ENCODE measurements at places on chromosomes 6 and 20.

- no peak for DNase-seq
Observed at GRCh38 chr20:22775671-22776139, 191.3 kb upstream of the FOXA2 start.

GRCh38 chr6:43014434-43014909 lies 423 bp downstream of the KLHDC3 start:
- DNase-seq, result no peak

DNA sequence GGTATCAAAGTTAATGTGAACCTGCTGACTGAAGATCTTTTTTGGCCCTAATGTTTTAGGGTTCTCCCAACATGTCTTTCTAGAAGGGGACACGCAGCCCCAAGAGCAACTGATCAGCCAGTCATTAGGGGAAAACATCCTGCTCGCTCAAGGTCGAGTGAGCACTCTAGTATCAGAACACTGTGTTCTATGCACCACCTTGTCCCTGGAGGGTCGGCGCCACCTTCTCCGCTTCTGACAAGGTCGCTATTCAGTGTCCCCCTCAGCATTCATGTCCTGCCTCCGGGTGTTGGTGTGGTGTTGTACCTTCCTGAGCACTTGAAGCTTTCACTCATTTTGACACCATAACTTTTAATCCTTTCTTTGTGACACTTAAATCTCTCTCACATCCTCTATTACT lies 331.2 kb upstream of the KCNQ5 start:
- DNase-seq, result no peak

GRCh38 chr6:32627831-32628230 lies 9.4 kb upstream of the HLA-DQA1 start:
- peak; percentile 49 for DNase-seq

DNA sequence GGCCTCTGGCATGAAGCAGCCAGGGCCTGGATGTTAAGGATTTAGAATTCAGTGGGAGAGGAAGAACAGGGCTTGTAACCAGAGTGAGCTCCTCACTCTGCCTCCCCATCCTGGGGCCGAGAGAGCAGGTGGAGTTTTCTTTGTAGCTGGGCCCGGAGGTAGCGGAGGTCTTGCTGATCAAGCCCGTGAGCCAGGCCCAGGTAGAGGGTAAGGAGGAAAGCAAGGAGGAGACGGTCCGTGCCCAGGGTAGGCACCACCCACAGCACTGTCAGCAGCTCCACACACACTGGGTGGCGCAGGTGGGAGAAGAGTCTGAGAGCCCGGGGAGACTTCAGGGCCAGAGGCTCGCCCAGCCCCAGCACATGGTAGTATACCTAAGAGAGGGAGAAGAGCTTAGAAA lies 2.1 kb upstream of the PPP1R18 start:
- peak; percentile 57 for DNase-seq

GRCh38 chr6:27604986-27605385 lies 132.1 kb upstream of the ZNF184 start:
- no peak for DNase-seq

- no peak for DNase-seq
Observed at GRCh38 chr20:63205896-63206295, 10.0 kb downstream of the YTHDF1 start.

DNA sequence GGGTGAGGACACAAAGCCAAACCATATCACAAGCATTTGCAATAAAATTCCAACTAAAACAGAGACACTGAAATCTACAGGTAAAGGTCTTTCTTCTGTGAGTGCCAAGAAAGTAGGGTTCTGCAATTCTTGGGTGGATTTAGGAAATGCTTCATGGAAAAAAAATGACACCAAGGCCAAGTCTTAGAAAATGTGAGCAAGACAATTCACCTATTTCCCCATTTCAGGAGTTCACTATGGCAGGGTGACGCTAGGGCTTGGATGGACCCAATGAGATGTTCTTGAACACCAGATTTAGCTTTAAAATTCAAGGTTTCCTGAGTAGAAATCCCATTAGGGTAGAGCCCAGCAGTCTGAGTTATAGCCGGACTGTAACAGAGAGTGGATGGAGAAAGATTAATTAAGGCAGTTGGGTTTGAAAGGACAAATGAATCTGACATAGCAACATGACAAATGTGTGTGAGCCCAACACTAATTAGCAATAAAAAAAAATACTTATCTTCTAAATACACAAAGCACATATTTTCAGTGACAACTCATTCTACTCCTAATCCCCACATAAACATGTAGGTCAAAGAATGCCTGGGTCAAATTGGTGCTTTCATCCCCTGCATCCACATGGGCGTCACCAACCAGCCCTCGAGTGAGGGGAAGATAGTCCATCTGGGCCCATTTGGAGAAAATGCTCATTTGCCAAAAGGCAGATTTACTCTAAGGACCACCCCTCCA lies 180.4 kb upstream of the JARID2 start:
- no peak for DNase-seq

DNA sequence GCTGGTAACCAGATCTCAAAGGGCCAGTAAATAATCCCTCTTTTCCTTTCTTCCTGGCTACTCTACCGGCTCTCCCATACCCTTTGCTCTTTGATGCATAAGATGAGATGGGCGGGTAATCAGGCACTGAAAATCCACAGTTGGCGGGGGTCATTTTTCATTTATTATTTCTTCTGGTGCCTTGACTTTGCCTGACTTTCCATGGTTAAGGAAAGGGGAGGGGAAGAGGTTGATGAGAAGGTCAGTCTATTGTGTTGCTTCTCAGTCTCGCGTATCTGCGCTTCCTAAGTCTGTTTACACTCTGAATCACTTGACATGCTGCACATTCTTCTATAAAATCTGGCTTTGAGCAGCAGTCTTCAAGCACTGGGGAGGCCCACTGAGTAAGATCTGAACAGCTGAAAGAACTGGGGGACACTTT lies 121.1 kb upstream of the HDGFL1 start:
- DNase-seq, result no peak

- DNase-seq, result no peak
Observed at GRCh38 chr6:109793792-109794191, 102.7 kb downstream of the FIG4 start.

GRCh38 chr20:21505161-21505809 lies 8.6 kb downstream of the NKX2-2 start:
- DNase-seq, result peak; percentile 52

- no peak for DNase-seq
Observed at GRCh38 chr6:74757813-74758212, 448.0 kb downstream of the COL12A1 start.

DNA sequence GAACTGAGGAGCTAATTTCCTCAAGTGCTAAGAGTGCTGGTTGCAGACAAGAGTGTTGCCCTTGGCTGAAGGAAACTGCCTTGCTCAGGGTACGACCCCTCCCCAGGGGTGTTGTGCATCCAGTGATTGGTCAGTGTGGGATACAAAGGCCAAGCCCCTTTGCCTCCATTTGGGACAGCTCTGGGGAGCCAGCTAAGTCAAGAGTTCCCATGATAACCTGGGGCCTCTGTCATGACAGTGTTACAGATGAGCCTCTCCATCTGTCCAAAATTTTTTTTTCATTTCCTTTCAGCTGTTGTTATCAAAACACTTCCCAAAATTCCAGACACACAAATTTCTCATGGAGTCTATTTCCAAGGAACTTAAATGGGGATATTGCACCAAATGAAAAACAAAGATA lies 93.3 kb downstream of the HS3ST5 start:
- DNase-seq, result no peak

DNA sequence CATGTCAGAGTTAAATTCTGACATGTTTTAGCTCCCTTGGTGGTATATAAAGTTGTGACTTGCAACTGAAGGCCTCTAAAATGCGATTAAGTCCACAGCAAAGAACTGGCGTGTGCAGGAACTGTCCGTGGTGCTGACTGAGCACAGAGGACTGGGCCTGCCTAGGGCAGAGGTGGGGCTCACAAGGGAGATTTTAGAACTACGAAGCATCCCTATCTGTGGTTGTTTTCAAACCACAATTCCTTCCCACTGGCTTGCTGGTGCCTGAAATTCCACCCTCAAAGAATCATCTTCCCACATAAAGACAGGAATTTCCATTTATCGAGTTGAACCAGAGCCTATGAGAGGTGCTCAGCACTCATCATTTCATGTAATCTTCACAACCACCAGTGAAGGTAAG lies 30.1 kb downstream of the RIMS4 start:
- no peak for DNase-seq

DNA sequence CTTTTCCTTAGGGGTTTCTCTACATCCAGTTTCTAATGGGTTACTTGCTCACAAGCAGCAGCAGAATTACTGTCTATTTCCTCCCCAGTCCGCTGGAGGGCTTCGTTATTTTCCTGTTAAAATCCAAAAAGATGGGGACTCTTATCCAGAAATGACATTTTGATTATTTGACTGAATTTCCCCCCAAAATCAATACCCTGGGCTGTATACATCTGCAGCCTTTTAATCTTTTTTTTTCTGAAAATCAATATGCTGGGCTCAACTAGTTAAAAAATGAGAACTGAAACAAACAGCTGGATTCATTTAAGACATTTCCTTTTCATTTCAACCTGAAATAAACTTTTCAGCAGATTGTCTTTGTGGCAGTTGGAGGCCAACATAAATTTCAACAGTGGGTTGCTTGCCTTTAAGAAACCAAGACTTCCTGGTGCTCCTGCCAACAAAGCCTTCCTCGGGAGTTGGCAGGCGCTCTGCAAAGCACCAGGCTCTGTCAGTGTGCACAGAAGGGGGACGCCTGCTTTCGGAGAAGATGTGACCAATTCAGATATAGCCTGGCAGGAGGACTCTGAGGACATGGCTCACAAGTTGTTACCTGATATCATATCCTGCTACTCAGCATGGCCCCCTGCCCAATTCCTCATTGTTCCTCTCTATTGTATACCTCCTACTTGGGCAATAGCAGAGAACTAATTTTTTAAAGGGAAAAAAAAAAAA lies 204.7 kb upstream of the ARG1 start:
- DNase-seq, result peak; percentile 28

- no peak for DNase-seq
Observed at GRCh38 chr6:55141611-55142010, 32.7 kb upstream of the HCRTR2 start.

- no peak for DNase-seq
Observed at GRCh38 chr6:79713701-79714322, 82.7 kb downstream of the SH3BGRL2 start.

GRCh38 chr6:8066108-8066507 lies 1.9 kb upstream of the BLOC1S5 start:
- no peak for DNase-seq

DNA sequence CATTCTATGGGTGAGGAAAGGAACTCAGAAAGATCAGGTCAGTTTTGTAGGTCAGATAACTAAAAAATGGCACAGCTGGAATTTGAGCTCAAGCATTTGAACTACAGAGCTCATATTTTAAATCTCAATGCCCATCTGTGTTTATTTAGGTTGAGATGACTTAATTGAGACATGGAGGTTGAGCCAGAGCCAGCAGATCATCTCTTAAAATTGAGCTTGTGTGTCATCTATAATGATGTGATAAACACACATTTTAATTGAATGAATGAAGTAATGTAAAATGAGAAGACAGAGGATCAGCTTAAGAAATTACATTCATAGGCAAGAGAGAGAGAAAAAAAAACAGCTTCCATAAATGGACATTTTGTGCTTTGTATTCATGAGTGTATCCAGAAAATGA lies 3.7 kb downstream of the MANEA start:
- no peak for DNase-seq

GRCh38 chr20:13984211-13984610 lies 6.2 kb downstream of the SEL1L2 start:
- no peak for DNase-seq

DNA sequence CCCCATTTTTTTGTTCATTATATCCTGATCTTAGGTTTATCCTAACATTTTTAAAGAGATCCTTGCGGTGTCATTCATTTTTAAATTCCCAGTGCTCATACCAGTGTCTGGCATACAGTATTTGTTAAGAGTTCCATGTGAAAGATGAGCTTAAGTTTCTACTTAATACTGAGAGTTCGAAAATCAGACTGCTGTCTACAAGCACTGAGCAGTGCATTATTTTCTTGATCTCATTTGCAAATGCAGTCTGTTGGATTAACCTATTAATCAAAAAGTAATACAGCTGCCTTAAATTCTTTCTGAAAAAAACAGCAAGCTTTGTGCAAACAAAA lies 663 bp downstream of the COQ3 start:
- DNase-seq, result no peak

DNA sequence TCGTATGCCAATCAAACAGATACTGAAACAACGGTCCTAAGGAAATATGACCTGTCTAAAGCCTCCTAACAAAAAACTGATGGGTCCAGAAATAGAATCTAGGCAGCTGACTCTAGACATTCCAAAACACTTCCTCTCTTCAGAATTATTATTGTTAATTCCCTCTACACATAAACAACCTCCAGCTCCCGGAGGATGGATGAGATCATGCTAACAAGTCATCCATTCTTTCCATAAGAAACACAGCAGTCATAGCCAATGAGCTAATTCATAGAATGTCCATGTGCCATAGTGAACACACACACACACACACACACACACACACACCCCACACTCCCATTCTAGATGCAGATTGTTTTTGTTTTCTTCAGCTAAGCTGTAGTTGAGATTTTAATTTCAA lies 44.3 kb downstream of the HDGFL1 start:
- no peak for DNase-seq

DNA sequence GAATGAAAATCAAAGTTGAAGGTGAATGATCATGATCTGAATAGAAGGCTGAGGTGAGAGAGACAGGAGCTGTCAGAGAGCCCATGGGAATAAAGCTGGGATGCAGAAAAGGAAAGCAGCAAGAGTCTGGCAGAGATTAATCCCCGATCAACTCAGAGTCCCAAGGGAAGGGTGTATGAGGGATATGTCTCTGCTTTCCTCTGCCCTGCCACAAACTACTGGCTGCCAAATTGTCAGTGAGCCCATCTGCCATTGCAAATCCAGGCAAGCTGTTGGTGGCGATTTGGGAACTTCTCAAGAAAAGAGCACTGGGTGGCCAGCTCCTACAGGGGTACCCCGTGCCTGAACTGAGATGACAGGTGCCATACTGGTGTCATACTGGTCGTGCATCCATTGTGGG lies 705.5 kb upstream of the MAN1A1 start:
- no peak for DNase-seq

DNA sequence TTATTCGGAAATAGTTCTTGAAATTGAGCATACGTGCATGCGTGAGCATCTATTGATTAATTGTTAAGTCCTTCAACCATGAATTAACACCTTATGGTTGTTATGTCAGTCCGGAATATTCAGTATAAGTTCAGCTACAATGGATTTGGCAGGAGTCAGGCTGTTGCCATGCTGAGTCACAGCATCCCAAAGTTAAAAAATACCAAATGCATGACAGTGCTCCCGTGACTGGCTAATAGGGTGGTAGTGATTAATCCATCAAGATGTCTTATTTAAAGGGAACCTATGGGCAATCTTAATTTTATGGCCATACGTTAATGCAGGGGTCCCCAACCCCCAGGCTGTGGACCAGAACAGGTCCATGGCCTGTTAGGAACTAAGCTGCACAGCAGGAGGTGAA lies 10.5 kb downstream of the RAE1 start:
- no peak for DNase-seq

DNA sequence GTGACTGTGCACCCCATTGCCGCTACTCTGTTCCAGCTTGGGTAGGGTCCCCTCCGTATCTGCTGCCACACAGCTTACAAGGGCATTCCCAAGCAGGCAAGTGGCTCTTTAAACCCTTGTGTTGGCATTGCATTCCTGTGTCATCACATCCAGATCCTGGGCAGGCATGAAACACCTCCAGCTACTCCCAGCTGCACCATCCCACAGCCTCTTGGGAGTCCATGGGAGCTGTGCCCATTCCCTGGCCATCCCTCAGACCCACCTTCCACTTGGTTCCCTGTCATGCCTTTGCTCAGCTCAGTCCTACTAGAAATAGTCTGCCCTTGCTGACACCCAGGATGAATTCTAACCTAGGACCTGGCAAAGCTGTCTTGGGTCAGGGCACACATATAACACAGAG lies 87.7 kb downstream of the PSMG4 start:
- DNase-seq, result no peak

GRCh38 chr6:15036690-15037245 lies 209.1 kb upstream of the JARID2 start:
- no peak for DNase-seq
